ENCODE measurements at places on chromosomes 2 and 18.

DNA sequence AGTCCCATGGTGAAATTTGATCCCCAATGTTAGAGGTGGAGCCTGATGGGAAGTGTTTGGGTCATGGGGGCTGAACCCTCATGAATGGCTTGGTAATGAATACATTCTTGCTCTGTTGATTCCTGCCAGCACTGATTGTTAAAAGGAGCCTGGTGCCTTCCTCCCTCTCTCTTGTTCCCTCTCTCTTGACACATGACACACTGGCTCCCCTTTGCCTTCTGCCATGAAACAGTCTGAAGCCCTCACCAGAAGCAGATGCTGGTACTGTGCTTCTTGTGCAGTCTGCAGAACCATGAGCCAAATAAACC is 30.6 kb upstream of the EPC2 start:
- no peak for DNase-seq

- DNase-seq, result no peak
Measured at GRCh38 chr2:147523415-147523814, 321.4 kb upstream of the ACVR2A start.

GRCh38 chr2:86488561-86489250 is 47.5 kb downstream of the KDM3A start:
- no peak for DNase-seq

- DNase-seq, result no peak
Measured at GRCh38 chr2:206824993-206825392, 59.6 kb downstream of the FASTKD2 start.

GRCh38 chr2:207746131-207746530 is 23.6 kb downstream of the FZD5 start:
- DNase-seq, result peak; percentile 28

DNA sequence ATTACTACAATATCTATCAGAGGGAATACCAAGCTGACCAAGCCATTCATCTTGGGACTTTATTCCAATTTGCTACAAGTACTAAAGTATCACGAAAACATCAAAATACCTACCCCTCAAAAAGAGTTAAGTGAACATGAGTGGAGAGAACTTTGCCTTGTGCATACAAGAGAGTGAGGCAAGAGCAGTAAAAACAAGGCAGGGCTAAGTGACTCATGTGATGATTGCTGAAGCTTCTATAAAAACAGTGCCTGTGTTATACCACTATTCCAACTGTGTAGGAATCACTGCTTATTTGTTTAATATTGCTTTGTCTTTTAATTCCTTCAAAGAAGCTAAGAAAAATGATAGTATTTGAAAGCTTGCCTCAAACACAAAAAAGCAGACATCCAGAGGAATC is 61.2 kb downstream of the FARSB start:
- no peak for DNase-seq

GRCh38 chr2:64846177-64846576 is 143.0 kb upstream of the SLC1A4 start:
- no peak for DNase-seq

- DNase-seq, result no peak
Measured at GRCh38 chr2:714005-714741, 37.0 kb upstream of the TMEM18 start.

DNA sequence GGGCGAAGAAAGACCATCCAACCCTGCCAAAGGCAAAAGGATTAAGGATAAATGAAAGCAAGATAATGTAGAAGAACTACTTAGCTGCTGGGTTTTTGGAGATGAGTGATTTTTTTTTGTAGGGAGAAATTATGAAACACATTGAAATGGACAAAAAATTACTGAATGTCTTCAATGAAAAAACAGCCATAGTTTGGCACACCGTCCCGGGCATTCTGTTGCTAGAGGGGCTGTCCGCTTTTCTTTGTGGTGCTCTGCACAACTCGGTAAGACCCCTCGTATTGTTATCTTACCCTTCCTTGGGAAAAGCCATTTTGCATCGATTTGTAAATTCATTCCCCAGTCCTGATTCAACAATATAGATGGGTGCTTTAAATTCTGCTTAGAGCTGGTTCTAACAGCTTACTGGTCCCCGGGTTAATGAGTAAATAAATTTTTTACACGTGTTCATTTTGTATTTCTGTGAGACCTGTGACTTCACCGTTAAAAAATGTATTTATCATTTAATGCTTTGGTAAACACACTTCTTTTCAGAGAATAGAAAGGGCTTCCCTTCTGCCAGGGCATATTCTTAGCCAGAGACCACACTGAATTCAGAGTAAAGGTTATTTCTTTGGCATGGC is 912 bp upstream of the LAPTM4A start:
- DNase-seq, result no peak

GRCh38 chr2:68266655-68267054 is 14.3 kb upstream of the PPP3R1 start:
- DNase-seq, result no peak

DNA sequence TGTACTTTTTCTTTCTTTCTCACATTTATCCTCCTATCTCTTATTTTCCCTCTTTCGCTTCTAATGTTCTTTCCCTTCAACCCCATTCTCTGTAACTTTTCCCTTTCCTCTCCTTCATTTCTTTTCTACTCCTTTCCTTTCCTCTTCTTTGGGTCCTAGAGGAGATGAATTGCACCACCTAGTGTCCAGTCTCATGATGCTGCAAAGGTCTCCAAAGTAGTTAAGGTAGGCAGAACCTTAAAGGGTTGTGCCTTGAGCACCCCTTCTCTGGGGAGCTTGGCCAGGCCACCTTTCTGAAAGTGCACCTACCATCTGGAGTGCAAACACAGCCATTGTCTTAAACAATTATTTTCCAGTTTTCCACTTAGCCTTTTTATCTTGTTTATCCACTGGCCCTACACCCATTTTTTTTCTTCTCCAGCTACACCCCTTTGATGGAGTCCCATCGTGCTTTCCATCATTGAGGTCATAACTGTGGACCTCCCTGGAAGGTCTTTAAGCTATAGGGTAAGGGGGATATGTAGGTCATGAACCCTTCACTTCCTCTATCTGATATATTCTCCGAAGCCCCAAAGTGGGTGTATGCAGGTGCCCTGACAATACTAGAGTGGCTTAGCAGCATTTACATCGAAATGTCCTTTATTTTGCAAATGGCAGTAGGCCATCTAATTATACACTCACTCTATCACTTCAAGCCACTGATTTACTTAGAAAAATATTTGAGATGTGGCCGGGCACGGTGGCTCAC is 155.9 kb downstream of the ESCO1 start:
- peak; percentile 25 for DNase-seq

DNA sequence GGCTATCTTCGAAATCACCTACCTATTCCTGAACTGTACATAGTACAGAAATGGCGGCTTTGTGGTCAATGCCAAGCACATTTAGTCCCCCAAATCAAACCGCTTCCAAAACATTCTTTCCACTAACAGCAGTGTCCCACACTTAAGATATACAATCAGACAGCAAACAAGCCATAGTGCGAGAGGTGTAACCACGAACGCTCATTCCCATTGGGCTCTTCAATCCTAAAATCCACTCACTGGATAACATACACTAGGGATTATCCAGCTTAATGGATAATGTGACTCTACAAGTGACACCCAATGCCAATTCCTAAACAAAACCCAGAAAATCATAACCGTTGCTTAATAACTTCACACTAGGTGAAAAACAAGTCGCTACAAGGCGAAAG is 2.0 kb downstream of the XPO1 start:
- no peak for DNase-seq

DNA sequence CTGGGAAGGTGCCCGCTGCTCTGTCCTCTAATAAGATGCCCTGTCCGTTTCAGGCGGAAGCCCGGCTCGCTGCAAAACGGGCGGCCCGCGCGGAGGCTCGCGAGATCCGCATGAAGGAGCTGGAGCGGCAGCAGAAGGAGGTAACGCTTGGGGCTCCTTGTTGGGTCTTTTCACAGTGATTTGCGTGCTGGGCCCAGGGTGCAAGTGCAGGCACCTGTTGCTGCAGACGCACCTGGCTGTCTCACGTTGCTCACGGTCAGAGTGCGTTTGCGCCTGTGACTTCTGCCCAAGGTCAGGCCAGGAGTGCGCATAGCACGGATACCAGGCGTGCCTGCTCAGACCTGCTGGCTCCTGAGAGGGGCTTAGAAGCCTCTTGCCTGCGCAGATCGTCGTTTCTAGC is 81.1 kb downstream of the LRRFIP1 start:
- no peak for DNase-seq
